Effector CD8-positive, alpha-beta T cell (primary cell): ENCODE measurements at places on chromosomes 11 and 22.
A peak's percentile ranks its signal among the peaks of the same experiment; 100 is the strongest.

- peak; percentile 65 for DNase-seq
These were observed 85.5 kb downstream of the ST3GAL4 start for GRCh38 chr11:126440792-126441514.

DNA sequence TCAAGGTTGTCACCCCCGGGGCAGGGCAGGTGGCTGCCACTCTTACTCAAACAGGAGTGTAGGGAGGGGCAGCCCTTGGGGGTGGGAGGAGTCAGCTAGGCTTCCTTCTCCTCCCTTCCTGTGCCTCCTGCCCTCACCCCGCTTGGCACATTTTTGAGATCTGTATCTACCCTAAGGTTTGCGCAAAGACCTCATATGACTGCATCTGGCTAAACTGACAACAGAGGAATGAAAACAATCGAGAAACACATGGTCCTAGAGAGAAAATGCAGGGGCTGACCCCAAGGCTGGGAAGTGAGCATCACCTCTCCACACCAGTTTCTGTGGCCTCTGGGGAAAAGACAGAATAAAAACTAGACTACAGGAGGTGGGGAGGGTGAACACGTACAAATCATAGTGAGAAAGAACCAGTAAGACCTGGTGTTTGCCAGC is 28.1 kb downstream of the IGSF9B start:
- DNase-seq: no peak

- DNase-seq: no peak
These were observed 4.5 kb downstream of the GAS2L1 start for GRCh38 chr22:29310863-29311339.

GRCh38 chr11:99325847-99326246 is 305.1 kb downstream of the CNTN5 start:
- no peak for DNase-seq

- DNase-seq: no peak
These were observed 12.2 kb downstream of the AP2A2 start for GRCh38 chr11:937841-938261.

- peak; percentile 66 for DNase-seq
These were observed 873 bp upstream of the SCO2 start for GRCh38 chr22:50526108-50526833.
